ENCODE measurements at places on chromosomes 11 and 22. TPM values are rescaled to one million over a fixed set of nuclear protein-coding genes. Genes with fewer than 3 reads are reported as not detected.

DNA sequence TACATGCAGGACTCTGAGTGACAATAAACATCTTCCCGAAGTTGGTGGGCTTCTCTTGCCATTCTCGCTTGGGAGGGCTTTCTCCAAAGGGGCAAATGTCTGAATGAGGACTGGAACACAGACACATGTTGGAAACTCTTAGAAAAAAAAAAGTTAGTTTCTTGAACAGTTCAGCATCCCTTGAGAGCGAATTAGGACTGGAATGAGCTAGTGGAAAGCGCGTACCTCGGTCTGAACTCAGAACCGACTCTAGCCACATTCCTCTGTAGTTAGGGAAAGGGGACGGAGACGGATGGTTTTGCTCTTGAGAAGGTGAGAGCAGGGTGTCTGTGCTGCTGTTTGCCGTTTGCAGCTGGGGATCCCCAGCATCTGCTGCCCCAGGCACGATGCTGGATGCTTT lies 517.3 kb downstream of the TBC1D22A start:
- DNase-seq, result no peak

GRCh38 chr22:19463008-19463407 lies 15.5 kb upstream of the C22orf39 start:
- DNase-seq, result no peak

DNA sequence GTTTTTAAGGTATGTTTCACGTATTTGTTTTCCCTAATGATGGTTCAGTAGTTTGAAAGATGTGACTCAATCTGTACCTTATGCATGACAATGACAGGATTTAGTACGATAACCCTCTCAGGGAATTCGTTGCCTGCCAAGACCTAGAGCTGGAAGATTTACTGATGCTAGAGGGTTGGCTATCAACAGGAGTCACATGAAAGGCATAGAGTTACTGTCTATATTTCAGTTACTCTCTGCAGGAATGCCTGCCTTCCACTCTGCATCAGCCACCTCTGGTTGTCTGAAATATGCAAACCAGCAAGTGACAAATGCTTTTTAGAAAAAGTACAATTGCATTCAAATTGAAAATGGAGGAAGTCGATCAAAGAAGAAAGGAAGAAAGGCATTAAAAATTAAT lies 276.3 kb upstream of the RAG2 start:
- DNase-seq, result no peak

GRCh38 chr11:21414953-21415352 lies 745.6 kb downstream of the NELL1 start:
- no peak for DNase-seq

- no peak for DNase-seq
These were observed 65.3 kb downstream of the ARL14EP start for GRCh38 chr11:30387891-30388861.

DNA sequence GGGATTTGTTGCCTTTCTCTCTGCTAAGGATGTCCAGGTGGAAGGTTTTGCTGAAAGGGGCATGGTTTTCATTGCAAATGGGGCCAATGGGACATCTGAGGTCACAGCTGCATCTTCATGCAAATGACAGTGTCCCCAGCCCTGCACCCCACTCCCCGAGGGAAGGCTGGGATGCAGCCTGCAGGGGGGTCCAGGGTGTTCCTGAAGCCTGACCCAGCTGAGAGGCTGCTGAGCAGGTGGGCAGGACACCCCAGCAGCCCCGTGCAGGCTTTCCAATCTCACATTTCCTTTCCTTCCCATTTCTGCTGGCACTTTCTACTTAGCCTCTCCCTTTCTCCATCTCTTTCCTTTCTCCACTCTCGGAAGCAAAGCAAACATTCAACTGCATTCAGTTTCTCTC lies 78.3 kb downstream of the SCN3B start:
- DNase-seq, result no peak

- DNase-seq, result peak; percentile 59
These were observed 1.5 kb downstream of the TRIM6 start for GRCh38 chr11:5597953-5598352.

DNA sequence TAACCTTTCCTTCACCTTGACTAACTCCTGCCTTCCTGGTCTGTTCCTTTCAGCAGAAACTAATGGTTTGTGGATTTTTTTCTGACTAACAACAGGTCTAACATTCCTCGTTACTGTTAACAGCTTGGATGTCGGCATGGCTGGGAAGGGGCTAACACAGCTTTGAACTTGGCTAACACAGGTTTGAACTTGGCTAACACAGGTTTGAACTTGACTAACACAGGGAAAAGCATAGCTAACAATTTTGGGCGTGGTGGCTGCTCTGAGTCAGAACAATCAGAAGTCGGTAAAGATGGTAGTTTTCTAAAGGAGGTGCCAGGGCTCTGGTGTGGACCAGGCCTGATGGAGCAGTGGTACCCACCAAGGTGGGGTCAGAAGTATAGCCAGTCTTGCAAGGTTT lies 16.1 kb downstream of the MIAT start:
- DNase-seq, result no peak

DNA sequence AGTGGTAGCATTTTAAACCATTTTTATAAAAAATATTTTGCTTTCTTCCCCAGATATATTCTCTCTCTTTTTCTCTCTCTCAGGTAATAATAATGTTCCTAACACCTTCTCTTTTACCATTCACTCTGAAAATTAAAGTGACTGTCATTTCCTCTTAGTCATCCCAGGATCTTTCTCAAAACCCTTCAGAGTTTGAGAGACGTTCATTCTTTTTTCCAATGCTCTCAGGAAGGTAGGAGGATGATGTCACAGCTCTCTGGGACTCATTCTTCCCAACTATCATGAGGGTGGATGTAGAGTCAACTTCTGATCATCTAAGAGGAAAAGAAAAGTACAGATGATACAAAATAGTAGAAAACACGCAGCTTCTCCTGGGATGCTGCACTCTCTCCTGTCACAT lies 60.2 kb upstream of the CRTAM start:
- no peak for DNase-seq

DNA sequence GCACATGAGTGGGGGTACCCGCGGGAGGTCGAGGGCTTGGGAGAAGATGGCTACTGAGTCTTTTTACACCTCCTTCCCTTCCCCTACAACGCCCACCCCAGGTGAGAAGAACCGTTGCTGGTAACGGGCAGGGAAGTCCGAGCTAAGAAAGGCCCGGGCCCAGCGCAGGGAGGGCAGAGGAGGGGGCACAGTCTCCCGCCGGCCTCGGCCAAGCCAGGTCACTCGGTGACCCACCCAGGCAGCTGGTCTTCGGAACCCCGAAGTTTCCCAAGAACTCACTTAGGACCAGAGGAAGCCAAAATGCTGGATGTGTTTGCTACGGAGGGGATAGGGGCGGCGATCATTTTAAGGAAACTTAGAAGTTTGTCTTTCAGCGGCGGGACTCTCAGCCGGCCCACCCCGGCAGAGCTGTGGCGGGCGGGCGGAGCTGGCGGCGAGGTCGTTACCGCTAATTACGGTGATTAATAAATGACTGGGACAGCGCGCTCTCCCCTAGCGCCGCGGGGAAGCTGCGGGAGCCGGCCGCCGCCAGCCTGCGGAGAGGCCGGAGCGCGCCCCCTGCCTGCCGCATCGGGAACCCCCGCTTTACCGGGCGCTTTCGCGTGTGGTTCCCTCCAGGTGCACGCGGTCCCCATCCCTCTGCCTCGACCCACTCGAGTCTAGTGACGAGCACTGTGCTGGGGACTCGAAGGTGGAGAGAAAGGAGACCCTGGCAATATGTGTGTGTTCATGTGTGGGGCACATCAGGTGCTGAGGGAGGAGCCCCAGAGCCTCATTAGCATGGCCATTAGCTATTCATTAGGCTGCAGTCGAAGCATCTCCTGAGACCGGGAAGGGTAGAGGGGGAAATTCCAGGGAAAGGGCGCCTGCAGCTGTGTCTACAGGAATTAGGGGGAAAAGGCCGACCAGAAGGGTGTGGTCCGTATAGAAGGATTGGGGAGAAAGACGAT lies 945 bp downstream of the ROBO3 start:
- no peak for DNase-seq

DNA sequence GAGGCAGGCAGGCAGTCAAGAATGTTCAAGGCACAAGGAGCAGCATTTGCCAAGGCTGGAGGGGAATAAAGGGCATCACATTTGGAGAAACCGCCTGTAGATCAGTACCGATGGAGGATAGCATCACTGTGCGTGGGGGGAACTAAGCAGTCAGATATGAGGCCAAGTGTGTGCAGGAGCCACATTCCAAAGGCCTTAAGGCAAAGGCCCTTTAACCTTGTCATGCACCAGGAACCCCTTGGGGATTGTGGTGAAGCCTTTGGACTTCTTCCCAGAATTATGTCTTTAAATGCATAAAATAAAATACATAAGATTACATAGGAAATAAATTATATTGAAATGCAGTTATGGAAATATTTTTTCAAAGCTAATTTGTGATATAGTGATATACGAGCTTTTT lies 532.1 kb downstream of the BUD13 start:
- DNase-seq, result no peak

DNA sequence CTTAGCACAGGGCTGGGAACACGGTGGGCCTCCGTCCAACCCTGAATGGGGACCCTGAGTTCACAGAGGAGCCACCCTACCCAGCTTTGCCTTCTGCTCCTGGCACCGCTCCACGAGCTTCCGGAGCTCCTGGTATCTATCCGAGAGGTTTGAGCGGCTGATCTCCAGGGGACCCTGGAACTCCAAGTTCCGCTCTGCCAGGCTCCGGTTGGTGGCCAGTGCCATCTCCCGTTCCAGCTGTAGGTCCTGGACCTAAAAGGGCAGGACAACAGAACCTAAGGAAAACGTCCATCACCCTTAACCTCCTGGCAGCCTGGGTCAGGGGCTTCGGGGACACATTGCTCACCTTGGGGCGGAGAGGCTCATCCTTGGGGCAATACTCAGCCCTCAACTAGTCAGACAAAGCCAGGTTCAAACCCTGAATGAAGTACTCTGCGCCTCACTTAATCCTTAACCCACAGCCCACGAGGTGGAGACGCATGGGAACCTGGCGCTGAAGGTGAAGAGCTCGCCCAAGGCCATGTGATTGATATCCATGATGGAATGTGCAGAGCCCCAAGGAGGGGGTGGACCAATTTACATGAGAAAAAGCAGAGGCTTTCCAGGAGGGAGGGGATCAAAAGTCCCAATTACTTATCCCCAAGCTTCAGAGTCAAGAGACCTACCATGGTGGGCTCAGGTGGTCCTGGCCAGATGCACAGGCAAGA lies 27.1 kb downstream of the VPS37C start:
- DNase-seq, result no peak

DNA sequence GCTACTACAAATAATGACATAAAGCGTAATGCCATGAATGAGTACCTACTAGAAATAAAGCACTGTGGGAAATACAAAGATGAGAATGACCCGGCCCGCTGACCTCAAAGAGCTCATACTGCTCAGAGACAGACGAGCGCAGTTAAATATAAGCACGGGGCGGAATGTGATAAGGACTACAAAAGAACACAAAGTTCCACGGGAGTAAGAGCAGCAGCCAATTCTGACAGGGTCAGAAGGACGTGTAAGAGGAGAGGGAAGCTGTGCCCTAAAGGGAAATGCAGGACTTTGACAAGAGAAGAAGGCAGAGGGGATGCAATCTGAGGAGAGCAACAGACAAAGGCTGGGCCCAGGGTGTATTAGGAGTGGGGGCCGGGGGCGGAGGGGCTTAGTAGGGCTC lies 314.6 kb downstream of the LARGE1 start:
- DNase-seq, result no peak

- DNase-seq, result no peak
These were observed 1.1 kb upstream of the FANCF start for GRCh38 chr11:22626573-22627239.

GRCh38 chr11:20611445-20611844 lies 12.0 kb downstream of the SLC6A5 start:
- DNase-seq, result no peak

DNA sequence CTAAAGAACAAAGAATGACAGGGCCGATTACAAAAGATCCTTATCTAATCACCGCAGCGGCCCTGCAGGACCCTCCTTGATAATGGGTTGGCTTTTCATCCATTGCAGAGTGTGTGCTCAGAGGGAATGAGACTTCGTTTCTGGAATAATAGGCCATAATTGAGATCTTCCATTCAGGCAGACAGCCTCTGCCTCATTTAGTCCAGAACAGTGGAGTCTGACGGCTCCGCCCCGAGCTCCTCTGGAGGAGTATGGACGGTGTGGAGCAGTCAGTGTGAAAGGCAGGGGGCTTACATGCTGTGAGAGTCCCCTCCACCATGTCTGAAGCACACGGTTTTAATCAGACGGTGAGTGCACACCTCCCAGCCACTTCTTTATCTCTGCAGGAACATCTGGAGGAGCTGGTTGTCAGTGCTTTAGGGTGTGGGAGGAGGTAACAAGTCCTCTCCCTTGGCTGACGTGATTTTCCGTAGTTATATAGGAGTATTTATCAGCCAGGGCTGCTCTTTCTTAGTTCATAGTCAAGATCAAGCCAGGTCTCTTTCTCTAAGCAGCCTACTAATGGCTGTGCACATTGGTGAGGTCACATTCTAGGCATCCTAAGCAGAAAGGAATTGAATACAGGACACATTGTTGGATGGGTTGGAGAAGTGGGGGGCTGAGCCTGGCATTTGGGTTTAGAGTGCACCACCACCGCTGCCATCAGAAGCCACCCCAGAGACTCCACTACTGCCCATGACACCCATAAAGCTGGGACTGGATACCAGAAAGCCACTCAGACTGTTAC lies 1477.9 kb downstream of the TBC1D22A start:
- peak; percentile 65 for DNase-seq

DNA sequence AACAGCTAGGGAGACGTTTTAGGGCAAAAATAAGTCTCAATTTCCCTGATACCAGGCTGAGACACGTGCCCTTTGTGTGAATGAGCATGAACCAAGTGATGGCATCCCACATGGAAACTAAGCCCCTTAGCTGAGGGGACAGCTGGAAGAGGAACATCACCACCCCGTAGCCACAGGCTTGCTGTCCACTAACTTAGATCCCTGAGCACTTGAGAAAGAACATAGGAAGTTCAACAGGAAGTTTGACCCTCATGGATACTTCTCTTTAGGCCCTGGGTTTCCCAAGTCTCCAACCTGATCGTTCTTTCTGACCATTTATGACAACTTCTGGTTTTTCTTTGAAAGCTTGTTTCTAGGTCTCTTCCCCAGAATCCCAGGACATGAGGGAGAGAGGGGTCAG lies 11.6 kb upstream of the CKAP5 start:
- DNase-seq, result no peak

- no peak for DNase-seq
These were observed 164.5 kb downstream of the SOX6 start for GRCh38 chr11:16191868-16192240.

DNA sequence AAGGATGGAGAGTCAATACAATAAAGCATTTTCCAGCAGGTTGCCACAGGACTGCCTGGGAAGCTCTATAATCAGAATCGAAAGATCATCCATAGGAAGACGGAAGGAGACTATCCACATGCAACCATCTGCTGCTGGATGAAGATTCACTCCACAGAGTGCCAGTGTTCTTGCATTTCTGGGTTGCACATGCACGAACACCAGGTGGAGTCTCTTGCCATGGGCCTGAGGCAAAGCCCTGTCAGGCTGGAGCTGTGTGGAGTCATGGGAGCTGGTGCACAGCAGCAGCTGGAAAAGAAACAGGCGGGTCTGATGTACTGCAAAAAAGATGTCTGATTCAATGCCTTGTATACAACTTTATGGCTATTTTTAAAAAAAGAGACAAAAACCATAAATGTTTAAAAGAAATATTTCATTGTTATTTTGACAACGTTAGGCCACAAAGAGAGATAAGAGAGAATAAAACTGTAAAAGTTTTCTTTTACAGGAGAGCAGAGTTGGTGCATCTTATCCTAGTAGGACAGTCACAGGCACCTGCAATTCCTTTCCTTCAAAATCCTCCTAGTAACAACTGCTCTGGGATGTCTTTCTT lies 12.9 kb upstream of the FAT3 start:
- DNase-seq, result no peak

GRCh38 chr11:13126430-13126829 lies 117.3 kb downstream of the RASSF10 start:
- DNase-seq, result no peak

The MPEG1 gene
- not detected for total RNA-seq

The DDT gene
- 108 TPM for total RNA-seq

The SSTR3 gene
- total RNA-seq, result not detected

The MMP27 gene
- total RNA-seq, result not detected

The AAMDC gene
- 43.8 TPM for total RNA-seq
